Left colon (tissue), 2 donors: ENCODE measurements at places on chromosomes 2 and 18. TPM values are rescaled to one million over a fixed set of nuclear protein-coding genes. Genes with fewer than 3 reads are reported as not detected.

Gene BCL2L11
- 38.6 TPM for total RNA-seq

Gene ZNF892
- total RNA-seq, result 1.8 TPM

Gene CMPK2
- total RNA-seq, result 4.6 TPM

Gene EVA1A
- total RNA-seq, result 0.87 TPM

Gene EHBP1
- 32.1 TPM for total RNA-seq

Gene CAVIN2
- 9.6 TPM for total RNA-seq

Gene NOL4
- total RNA-seq, result 1.3 TPM

Gene POTEE
- total RNA-seq, result 0.12 TPM

Gene CCDC148
- total RNA-seq, result not detected

Gene DLGAP1
- 0.95 TPM for total RNA-seq

Gene CD8B2
- total RNA-seq, result 0.08 TPM

Gene UGT1A5
- total RNA-seq, result 3.7 TPM

Gene GPBAR1
- total RNA-seq, result 3.0 TPM

Gene CASP10
- total RNA-seq, result 56.0 TPM

Gene C2orf78
- total RNA-seq, result not detected

Gene DRC1
- total RNA-seq, result not detected

Gene TDRD15
- not detected for total RNA-seq

Gene PKP4
- total RNA-seq, result 55.5 TPM

Gene IL36B
- not detected for total RNA-seq

Gene GRHL1
- 2.3 TPM for total RNA-seq

Gene ANKRD30B
- 0.24 TPM for total RNA-seq

Gene KCNK3
- total RNA-seq, result 0.79 TPM

Gene SLC23A3
- 6.1 TPM for total RNA-seq

Gene RTP5
- not detected for total RNA-seq

Gene SPEG
- 29.4 TPM for total RNA-seq

Gene AKAIN1
- not detected for total RNA-seq

Gene SCN9A
- total RNA-seq, result 13.4 TPM

Gene VWC2L
- not detected for total RNA-seq

Gene PAX8
- 13.2 TPM for total RNA-seq

Gene ANKRD30BL
- total RNA-seq, result not detected

Gene PTH2R
- 0.08 TPM for total RNA-seq

Gene PPIL3
- 22.9 TPM for total RNA-seq

Gene NEU4
- total RNA-seq, result 124 TPM

Gene KLHL29
- 2.9 TPM for total RNA-seq

Gene RAB27B
- total RNA-seq, result 16.0 TPM

Gene RBFA
- total RNA-seq, result 16.4 TPM

Gene ATP6V1B1
- total RNA-seq, result not detected

Gene QPCT
- 4.2 TPM for total RNA-seq

Gene LIPG
- 14.2 TPM for total RNA-seq

Gene CHRNG
- not detected for total RNA-seq

Gene PER2
- total RNA-seq, result 16.9 TPM

Gene VSNL1
- total RNA-seq, result 5.6 TPM

Gene GTF3C2
- total RNA-seq, result 50.6 TPM

Gene TXNL1
- total RNA-seq, result 53.3 TPM

Gene STPG4
- total RNA-seq, result 0.47 TPM

Gene SPP2
- total RNA-seq, result not detected

Gene SP140
- 1.1 TPM for total RNA-seq

Gene ABHD1
- total RNA-seq, result not detected

Gene DOCK10
- 14.0 TPM for total RNA-seq

Gene RESP18
- not detected for total RNA-seq

Gene RNMT
- 12.6 TPM for total RNA-seq

Gene SP5
- total RNA-seq, result 1.3 TPM

Gene GCG
- total RNA-seq, result 55.2 TPM

Gene THSD7B
- 0.14 TPM for total RNA-seq

Gene PARD3B
- total RNA-seq, result 30.5 TPM

Gene COPS8
- 24.7 TPM for total RNA-seq

Gene CRYGD
- total RNA-seq, result not detected

Gene REG3G
- total RNA-seq, result not detected
